Pons (tissue), 1 donor: ENCODE measurements at places on chromosomes 11 and 22.
A peak's percentile ranks its signal among the peaks of the same experiment; 100 is the strongest.

- no peak for DNase-seq
These were observed 8.3 kb downstream of the PRR5L start for GRCh38 chr11:36304351-36304750.

DNA sequence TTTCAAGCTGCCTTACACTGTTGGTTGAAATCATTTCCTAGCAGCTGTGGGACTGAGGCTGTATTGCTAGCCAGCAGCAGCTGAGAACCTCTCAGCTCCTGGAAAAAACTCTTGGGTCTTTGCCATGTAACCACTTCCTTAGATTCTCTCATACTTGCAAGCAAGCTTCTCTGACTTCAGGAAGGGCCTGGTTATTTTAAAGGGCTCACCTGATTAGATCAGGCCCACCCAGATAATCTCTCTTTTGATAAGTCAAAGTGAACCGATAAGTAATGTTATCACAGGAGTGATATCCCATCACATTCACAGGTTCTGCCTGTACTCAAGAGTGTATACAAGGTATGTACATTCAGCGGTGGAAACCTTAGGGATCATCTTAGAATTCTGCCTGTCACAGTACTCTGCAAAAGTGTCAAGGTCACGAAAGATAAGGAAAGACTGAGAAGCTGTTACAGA is 7.4 kb upstream of the CLPB start:
- peak; percentile 62 for DNase-seq

DNA sequence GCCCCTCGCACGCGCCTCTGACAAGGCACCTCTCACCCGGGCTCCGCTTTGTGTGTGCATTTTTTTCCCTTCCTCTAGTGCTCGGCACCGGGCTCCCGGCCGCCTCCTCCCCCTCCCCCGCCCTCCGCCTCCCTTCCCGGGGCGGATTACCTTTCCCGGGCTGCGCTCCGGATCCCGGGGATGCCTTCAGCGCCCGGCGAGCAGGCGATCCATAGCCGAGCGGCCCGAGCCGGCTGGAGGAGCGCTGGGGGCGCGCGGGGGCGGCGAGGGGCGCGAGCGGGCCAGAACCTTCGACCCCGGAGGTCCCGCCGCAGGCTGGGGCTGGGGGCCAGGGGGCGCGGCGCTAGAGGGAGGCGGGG is 282 bp downstream of the MPPED2 start:
- DNase-seq: no peak

DNA sequence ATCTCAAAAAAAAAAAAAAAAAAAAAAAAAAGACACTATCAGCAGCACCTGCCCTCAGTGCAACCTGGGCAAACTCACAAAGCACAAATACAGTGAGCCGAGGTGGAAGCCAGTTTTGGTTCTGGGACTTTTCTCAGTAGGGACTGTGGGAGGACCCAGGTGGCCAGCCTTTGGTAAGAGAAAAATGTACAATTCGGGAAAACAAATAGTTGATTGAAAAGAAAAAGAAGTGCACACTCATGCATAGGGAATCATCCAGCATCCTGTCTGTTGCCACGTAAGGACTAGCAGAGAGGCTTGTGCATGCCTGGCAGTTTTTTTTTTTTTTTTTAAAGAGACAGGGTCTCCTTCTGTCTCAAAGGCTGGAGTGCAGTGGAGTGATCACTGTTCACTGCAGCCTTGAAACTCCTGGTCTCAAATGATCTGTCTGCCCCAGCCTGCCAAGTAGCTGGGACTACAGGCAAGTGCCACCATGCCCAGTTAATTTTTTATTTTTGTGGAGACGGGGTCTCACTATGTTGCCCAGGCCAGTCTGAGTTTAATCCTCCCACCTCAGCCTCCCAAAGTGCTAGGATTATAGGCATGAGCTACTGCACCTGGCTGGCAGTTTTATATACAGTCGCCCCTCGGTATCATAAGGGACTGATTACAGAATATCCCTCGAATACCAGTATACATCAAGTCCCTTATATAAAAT is 36.7 kb downstream of the TPST2 start:
- DNase-seq: no peak

DNA sequence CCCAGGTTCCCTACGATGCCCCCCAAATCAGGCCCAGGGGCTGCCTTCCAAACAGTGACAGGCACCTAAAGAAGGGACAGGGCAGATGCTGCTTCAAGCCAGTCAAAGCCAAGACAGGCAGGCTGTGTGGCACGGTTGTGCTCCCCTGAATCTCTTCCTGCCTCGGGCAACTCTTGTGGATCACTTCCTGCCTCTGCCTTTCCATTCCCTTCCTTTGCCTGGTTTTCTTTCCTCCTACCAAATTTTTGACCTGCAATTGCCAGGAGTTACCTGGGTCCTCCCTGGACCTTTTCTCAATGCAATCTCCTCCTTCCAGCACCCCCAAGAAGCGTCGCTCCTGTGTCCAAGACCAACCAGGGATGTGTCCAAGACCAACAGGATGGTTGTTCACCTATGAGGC is 5.5 kb downstream of the C11orf16 start:
- DNase-seq: no peak

GRCh38 chr11:75113030-75113429 is 16.4 kb upstream of the OR2AT4 start:
- no peak for DNase-seq

GRCh38 chr22:45535290-45535689 is 32.6 kb downstream of the FBLN1 start:
- DNase-seq: no peak

DNA sequence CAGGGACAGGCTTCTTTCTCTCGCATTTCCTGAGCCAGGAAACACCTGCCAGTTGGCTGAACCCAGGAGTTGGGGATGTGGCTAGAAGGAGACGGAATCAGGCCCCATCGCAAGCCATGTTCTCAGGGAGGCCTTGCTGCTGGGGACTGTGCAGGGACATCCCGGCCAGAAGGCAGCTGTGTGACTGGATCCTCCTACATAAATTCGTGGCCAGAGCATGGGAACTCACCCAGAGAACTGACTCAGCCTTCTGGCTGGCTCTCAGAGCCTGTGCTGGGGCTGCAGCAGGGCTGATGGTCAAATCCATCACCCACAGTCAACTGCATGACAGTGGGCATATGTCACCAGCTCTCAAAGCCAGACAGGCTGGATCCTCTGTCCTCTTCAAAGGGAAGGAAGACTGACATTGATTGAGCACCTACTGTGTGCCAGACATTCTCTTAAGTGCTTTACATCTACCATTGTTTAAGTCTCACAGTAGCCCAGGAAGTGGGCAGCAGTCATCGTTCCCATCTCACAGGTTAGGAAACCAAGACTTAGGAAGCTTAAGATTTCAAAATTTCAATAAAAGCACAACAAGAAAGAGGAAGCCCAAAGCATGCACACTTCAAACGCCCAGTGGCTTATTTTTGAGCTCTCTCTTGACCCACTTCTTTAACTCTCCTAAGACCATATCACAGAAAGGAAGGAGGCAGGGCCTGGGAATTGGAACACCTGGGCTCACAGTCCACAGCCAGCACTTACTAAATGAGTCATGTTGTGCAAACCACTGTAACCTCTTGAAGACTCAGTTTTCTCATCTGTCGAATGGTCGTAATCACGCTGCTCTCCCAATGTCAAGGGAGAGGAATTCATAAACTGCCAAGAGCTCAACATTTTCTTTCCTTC is 30.9 kb upstream of the CACNG2 start:
- DNase-seq: peak; percentile 24

DNA sequence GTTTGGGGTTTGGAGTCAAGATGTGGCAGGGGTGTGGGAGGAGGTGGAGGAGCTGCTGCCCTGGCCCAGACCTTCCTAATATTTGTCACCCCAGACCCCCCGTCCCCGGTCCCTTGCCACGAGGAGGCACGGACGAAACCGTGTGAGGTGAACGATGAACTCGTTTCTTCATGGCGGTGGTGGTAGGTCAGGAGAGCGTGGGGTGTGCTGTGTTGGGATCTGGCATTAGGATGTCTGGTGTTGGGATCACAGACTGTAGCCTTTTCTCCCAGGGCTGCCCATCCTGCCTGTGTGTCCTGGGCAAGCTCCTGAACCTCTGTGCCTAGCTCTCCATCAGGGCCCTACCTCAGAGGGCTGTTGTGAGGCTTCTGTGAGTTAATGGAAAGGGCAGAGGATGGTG is 8.4 kb downstream of the MAPK8IP2 start:
- no peak for DNase-seq

GRCh38 chr11:893008-893654 is 17.5 kb downstream of the CHID1 start:
- DNase-seq: no peak

DNA sequence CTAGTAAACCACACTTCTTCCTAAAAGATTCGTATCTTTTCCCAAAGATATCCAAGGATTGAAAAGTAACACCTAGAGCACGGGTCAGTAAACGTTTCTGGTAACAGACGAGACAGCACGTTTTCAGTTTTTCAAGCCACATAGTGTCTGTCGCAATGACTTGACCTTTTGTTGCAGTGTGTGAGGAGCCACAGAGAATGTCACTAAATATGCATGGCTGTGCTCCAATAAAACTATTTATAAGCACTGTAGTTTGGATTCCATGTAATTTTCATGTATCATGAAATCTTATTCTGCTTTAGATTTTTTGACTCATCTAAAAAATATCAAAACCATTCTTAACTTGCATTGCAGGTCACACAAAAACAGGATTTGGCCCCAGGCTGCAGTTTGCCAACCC is 18.3 kb upstream of the MICAL3 start:
- no peak for DNase-seq

- DNase-seq: no peak
These were observed 1.7 kb downstream of the C11orf91 start for GRCh38 chr11:33698921-33699320.

DNA sequence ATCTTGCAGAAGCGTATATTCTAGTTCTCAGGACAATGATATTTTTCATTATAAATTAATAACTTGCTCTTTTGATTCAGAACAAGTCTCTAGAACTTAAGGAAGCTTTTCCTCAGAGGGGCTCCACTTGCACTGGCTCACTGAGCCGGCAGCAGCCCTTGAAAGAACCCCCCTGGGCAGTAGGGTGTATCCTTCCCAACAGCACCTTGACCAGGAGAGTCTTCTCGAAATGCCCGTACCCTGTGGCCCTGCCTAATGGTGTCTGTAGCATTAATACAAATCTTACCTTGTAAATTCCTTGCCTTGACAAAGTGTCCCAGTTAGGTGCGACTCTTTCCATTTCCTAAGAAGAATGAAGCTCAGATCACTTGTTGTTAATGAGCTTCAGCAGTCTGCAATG is 13.5 kb downstream of the PSMD13 start:
- DNase-seq: no peak

- no peak for DNase-seq
These were observed 5.4 kb upstream of the TXN2 start for GRCh38 chr22:36486619-36487384.

DNA sequence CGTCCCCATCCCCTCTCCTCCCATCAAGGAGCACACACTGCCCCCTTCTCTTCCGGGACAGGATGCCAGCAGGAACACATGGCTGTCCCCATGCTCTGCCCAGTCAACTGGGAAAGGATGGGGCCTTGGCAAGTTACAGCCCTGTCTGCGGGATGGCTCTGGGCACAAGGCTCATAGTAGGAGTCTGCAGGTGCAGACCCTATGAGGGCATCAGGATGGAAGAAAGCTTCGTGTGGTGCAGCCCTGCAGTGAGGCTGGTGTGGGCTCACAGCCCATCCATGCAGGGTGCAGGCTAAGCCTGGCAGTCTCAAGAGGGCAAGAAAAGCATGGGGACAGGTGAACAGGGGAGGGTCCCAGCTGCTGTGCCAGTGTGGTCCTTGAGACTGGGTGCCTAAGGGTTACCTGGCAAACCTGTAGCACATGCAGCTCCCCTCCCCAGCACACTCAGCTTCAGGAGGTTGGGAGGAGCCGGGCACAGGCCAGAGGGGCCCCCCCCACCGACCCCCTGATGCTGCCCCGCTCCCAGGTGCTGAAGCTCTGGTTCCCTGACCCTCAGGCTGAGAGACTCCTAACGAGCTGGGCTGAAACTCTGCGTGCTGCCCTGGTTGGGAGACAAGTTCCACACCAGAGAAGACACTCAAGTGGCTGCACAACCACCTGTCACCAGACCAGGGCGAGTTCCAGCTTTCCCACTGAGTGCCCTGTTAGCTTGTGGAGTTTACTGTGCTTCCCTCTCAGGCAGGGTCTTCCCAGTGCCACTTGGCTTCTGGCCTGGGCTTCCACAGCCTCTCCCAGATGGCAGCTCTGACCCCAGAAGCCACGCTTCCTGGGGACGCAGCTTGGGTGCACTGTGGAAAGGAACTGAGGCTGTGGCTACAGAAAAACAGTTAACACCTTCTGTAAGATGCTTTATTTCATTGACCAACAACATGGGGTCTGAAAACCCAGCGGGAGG is 3.3 kb upstream of the SCARF2 start:
- no peak for DNase-seq

DNA sequence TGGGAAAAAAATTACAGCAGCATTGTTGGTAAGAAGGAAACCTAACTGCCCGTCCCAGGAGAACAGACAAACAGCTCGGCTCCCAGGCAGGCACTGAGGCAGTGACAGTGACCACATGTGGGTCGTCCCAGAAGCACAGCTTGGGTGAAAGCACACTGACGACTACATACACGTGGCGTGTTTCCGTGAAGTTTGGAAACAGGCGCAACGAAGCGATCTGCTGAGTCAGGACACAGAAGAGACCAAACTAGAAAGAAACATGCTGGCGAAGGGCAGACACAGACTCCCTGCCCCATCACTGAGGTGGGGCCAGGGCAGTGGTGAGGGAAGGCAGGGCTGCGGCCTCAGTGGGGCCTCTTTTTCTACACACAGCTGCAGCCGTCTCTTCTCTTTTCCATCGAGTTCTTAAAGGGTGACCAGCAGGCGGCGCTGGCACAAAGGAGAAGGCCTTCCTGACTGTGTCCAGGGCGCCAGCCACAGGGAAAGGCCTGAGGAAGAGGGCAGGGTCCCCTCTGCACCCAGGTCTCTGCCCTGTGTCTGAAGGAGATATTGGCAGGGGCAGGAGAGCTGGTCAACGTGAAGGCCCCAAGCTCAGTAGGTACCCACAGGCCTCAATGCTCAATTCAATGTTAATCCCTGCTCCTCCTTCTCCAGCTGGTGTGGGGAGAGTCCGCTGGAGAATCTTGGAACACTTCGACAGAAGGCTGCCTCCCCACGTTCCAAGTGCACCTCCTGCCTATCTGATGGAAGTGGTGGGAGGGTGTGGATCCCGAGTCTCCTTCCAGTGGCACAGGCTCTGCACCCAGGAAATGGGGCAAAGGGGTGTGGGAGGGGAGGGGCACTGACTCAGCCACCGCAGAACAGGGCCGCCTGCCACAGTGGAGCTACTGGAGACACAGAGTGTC is 19.9 kb downstream of the CARS1 start:
- DNase-seq: peak; percentile 90

- no peak for DNase-seq
These were observed 962.1 kb downstream of the JRKL start for GRCh38 chr11:97351939-97352338.

GRCh38 chr22:43642319-43643206 is 169.5 kb downstream of the EFCAB6 start:
- no peak for DNase-seq

- DNase-seq: no peak
These were observed 138.4 kb downstream of the DBX1 start for GRCh38 chr11:20021771-20022362.

DNA sequence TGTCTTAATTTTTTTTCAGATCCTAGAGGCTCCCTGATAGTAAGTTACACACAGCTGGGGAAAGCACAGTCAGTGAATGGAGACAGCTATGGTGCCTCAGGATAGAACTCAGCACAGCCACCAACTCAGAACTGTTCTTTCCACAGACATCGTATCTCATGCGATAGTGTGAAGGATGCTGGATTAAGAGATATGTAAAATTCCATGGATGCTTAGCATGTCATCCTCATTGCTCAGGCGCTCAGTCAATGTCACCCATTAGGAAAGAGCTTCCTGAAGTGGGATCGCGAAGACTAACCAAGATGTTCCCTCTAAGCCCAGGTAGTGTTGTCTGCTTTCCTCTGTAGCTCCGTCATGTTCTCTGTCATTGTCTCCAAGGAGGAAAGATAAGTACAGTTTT is 1000.4 kb downstream of the OPCML start:
- DNase-seq: no peak
